ENCODE measurements at places on chromosomes 6 and 20.

DNA sequence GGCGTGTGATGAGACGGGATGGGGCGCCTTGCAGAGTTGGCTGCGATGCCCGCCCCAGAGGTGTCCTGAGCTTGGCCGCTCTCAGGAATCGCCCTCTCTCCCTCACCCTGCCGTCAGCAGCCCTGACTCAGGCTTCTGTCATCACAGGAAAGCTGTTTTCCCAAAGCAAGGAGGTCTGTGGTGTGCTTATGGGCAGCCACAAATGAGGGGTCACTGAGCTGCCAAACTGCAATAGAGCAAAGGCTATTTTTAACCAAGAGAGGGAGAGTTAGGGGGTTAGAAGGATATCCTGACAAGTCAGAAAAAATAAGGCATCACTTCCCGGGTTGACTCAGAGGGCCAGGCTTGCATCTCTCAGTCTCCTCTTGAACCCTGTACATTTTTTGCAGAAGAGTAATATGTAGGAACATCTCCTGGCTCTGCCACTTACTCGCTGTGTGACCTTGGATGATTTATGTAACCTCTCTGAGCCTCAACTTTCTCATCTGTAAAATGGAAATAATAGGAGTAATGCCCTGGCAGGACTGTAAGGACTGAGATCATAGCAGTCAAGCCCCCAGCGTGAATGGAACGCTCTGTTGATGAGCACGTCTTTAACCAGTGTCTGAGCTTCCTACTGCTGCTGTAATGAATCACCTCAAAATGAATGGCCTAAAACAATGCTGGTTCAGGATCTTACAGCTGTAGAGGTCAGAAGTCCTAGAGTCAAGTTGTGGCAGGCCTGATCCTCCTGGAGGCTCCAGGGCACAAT is 181.9 kb downstream of the NFATC2 start:
- peak; percentile 100 for DNase-seq

GRCh38 chr6:115691433-115691832 is 369.3 kb downstream of the FRK start:
- no peak for DNase-seq

- DNase-seq: no peak
Measured at GRCh38 chr20:13202565-13202964, 18.5 kb upstream of the ISM1 start.

DNA sequence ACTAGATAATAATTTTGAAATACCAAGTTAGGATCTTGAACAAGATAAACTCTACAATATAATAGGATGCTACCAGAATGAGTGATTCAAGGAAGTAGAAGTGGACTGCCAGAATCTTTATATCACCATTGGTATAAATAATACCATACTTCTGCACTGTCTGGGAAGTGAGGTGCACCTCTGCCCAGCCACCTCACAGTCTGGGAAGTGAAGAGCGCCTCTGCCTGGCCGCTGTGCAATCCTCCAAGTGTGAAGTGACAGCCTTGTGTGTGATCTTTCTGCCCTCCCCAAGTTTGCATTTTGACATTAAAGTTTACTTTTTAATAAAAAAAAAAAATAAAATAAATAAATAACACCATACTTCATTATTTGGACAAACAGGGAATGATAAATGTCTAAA is 18.8 kb downstream of the LATS1 start:
- no peak for DNase-seq

DNA sequence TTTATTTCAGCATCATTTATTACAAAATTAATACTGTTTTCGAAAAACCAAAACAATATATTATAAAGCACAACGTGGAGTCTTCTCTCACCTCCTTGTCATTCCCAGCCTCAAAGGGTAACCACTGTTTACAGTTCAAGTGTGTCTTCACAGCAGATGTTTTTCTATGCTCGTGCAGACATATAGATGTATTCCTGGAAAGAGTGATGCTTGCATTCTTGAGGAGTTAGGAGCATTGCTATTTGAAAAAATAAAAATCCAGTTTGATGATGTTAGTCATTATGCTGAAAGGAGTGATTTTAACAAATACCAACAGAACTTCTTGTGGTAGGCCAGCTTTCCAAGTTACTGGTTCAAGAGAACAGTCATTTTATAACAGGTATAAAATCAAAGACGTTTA is 234.9 kb downstream of the BCKDHB start:
- DNase-seq: peak; percentile 72

DNA sequence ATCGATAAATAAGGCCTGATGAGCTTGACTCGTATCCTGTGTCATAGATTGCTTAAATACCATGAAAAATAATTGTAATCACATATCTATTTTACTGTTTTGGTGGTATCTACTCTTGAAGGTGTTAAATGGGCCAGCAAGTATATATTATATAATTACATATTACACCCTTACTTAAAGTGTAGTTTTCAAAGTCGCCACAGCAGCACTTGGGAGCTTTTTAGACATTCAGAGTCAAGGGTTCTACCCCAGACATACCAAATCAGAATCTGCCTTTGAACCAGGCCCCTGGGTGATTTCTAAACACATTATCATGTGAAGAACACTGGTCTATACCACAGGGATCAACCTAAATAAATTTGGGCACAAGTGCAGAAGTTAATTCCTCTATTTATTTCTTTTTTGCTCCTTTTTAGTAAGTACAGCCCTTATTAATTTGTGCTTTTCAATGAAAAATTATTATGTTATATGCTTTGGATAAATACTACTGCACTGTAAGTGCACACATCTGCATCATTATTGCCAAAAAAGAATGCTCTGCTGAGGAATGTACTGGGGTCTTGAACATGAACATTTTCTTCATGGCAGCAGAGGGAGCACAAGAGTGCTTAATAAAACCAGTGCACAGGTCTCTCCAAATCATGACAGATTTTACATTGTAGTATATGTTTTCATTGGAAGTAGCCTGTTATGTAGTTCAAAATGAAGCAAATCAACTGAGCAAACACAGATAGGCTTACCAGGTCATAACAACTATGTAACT is 3.1 kb upstream of the ATXN1 start:
- no peak for DNase-seq

GRCh38 chr6:93040375-93040774 is 379.0 kb downstream of the EPHA7 start:
- DNase-seq: no peak

GRCh38 chr6:10495029-10495428 is 26.1 kb upstream of the GCNT2 start:
- DNase-seq: no peak

DNA sequence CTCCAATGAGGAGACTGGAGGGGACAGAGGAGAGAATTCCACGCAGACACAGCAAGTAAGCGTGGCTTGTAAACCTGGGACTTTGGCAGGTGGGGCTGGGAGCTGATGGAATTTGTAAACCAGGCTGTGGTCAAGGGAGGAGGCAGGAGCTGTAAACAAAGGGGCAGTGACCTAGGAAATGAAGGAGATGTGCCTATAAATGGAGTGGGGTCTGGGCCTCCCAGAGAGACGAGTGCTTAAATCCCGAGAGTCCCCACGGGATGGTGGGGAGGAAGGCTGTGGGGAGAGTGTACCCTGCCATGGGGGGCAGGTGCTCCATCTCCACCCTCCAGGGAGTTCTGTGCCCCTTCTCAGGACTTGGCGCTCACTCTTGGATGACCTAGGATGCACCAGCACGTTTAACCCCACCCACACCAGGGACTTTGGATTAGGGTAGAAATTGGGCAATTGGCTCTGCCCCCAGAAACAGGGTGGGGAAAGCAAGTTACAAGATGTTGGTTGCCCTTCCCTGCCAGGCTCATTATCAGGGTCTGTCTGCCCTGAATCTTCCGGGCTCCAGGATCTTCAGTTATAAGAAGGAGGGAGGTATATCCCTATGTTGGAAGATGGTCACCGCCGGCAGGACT is 4.0 kb upstream of the DHX16 start:
- no peak for DNase-seq

GRCh38 chr20:51470907-51471411 is 71.6 kb downstream of the NFATC2 start:
- DNase-seq: no peak

DNA sequence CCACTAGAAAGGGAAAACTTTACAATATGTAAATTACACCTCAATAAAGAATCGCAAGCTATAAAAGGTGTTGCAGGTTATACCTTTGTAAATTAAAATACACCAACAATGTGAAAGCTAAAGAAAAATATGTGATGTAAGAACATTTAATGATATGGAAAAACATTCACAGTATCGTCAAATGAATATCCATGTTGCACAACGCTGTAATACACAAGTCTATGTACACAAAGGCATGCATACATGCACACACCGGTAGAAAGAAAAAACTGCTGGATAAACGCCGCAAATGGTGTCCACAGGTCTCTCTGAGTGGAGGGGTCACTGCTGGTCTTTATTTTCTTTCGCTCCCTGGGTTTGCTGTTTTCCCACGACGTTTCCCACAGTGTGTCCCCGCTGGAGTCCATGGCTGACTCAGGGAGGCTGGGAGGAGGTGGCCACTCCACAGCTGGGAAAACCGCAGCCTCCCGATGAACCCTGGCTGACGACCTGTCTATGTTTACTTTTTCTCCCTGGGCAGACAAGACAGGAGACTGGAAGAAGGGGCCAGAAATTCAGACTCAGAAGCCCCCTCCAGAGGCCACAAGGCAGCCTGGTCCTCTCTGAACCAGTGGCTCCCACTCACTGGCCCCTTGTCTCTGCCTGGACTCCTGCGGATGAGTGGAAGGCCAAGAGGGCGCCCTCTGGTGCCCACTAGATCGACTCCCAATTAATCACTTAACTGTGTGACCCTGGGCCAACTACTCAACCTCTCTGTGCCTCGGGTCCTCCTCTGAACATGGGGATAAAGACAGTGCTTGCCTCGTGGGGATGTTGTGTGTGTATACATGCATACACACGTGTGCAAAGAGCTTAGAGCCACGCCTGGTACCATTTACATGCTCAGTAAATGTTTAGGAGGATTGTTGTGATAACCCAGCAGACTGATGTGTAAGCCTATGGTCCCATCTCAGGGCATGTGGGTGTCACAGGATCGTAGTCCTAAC is 12.8 kb upstream of the BPI start:
- DNase-seq: no peak

- no peak for DNase-seq
Measured at GRCh38 chr6:56424064-56424463, 176.7 kb upstream of the COL21A1 start.

DNA sequence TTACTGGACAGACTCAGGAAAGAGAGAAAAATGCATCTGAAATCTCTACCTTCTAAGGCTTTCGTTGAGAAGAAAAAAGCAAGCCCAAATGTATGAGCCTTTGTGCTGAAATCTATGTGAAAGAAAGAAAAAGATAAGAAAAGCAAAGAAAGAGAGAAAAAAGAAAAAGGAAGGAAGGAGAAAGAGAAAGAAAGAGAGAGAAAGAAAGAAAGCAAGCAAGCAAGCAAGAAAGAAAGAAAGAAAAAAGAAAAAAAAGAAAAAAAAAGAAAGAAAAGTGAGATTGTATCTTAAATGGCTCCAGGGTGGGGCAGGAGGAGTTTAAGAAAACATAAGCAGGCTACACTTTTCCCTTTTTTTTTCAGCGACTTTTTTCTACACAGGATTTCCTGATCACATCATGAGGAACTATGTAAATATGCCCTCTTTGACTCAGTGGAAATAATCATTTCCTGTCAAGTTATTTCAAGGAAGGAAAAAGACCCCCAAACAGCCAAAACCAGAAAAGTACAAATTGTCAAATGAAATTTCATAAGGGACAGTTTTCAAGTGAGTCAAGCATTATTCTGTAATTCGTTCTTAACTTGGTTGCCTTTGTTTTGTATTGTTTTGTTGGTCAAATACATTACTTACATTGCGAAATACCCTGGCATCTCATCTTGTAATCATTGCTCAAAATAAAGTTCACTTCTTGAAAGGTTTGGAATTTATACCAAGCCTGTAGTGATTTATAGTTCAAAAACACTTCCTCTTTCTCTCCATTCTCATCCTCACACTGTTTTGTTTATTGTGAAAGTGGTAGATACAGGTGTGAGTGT is 79.5 kb upstream of the RNF217 start:
- no peak for DNase-seq

- no peak for DNase-seq
Measured at GRCh38 chr6:72944660-72945059, 280.6 kb downstream of the KHDC1L start.

DNA sequence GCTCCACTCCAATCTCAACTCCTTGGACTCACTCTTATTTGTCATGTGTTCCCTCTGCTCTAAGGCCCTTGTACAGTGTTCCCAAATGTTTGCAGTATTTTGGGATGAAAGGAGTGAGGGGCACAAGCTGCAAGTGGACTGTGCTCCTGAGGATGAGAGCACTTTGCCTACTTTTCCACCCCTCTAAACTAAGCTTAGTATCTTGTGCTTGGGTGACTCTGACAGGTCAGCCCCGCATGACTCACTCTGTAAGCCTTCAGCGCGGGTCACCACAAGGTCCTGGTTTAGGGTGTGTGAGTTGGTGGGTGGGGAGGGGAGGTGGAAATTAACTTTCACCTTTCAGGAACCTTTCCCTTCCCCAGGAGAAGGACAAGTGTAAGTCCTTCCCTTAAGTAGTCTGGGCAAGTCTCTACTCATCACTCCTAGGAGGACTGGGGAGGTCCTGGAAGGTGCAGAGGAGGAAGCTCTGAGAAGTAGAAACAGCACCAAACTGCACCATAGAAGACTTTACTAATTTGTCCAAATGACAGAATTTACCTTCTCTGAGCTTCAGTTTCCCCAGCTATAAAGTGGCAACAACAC is 68.8 kb upstream of the EPB41L1 start:
- DNase-seq: no peak

DNA sequence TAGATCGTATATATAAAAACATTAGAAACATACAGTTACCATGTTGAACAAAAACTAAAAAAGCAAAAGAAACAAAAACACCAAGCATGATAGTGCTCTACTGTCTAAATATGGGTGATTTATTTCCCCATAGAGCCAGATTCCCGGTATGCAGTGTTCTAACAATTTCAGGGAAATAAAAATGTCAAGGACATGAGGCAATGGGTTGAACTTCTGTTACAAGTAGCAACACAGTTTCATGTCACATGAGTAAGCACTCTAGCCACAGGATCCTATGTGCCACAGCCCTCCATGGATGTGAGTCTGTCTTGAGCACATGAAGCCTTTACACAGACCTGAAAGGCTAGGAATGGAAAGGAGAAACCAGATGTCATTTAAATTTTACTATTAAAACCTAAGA is 96.0 kb downstream of the MAP3K5 start:
- DNase-seq: no peak

GRCh38 chr6:10307476-10307875 is 107.4 kb downstream of the TFAP2A start:
- no peak for DNase-seq

DNA sequence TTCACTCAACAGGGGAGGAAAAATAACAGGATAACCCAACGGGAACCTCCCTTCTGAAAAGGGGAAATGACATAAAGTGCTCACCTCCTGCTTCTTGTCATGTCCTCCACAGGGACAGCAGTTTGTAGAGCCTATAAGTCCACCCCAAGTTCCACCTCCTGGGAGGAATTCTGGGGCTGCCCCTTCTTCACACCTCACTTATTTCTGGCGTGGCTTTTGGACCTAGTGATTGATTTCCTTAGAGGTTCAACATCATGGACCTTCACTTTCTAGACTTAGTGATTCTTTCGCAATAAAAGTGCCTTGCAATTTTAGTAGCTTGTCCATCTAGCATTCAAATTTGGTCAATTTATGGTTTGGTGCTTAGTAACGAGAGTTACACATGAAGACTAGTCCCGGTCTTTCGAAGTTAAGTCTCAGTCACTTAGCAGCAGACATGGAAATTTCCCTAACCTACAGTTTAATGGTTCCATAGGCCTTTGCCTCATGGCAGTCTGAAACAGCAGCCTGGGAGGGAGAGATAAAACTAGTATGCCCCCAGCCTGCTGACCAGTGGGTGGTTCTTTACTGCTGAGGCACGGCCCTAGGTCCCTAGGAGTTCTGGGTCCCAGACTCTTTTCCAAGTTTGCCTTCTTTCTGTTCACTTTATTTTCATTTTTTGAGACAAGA is 59.2 kb upstream of the CDKAL1 start:
- no peak for DNase-seq

Data from AG04449 (cell line).